ENCODE measurements at places on chromosomes 4 and X.

DNA sequence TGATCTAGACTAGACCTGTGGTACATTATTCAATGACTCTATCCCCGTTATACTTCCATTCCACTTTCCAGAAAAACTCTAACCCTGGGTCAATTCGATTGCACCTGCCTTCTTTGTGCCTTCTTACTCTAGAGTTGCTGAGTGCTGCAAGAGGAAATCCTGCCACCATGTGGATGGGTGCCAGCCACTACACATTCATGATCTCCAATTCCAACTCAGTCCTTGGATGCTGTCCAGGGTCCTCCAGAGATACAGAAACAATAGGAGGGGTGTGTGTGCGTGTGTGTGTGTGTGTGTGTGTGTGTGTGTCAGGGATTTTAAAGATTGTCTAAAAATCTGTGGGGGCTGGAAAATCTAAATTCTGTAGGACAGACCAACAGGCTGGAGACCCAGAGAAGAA, 42.9 kb upstream of the INTS6L start:
- DNase-seq, result peak; percentile 61

DNA sequence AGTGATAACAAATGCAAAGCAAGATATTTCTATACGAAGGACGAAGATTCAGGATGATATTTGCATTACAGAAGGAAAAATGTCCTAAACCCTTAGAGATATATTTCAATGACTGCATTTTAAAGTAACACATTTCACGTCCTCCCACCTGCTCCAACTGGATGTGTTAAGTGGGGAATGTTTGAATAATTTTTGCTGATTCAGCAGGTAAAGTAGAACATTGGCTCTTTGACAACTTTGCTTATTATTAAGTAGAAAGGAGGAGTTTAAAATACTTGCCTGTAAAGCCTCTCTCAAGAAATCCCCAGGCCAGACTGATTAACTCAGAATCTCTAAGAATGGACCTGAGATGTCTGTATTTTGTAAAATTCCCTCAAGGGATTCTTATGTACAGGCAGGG, 1165.2 kb upstream of the PRKX start:
- no peak for DNase-seq

DNA sequence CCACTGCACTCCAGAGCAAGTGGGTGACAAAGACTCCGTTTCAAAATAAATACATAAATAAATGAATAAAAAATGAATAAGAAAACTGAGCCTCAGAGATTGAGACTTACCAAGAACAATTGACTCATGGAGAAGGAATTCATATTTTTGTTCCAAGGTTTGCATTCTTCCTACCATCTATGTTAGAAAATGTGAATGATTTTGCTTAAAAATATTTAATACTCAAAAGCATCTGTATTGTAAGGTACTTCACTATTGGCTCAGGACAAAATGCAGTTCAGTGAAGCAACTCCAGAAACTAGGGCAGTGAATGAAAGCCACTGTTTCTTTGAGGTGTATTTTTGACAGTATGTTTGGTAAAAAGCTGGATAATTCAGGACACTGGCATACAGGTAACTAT, 54.1 kb downstream of the XAGE2 start:
- no peak for DNase-seq

DNA sequence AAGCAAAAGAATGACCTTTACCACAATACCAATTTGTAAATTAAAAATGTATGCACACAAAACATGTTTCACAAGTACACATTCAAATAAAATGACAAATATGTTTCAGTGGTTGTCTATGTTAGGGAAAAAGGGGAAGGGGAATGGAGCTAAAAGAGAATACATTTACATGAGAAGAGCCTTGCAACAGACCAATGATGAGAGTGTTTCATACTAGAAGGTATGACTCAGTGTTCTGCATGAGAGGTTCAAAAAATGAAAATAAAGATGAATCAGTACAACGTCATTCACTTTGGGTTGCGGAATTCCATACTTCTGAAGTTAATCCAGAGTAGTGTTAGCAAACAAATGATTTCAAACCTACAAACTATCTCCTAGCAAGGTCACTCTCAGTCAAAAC, 51.7 kb downstream of the RPGR start:
- no peak for DNase-seq

- no peak for DNase-seq
These were observed 46.5 kb downstream of the FGF2 start for GRCh38 chr4:122873146-122873545.

DNA sequence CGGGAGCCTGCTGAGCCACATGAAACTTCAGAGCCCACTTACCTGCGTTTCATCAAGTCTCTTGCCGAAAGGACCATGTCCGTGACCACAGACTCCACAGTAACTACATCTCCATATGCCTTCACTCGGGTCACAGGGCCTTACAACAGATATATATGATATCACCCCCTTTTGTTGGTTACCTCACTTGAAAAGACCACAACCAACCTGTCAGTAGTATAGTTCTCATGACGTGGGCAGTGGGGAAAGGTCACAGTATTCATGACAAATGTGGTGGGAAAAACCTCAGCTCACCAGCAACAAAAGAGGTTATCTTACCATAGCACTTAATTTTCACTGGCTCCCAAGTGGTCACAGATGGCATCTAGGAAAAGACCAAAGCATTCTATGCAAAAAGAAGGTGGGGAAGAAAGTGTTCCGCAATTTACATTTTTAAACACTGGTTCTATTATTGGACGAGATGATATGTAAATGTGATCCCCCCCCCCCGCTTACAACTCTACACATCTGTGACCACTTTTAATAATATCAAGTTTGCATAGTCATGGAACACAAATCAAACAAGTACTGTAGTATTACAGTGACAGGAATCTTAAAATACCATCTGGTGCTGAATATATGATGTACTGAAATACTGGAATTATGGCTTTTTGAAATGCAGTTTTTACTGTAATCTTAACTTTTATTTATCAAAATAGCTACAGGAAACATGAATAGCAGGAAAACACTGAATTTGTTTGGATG, 129.9 kb downstream of the TET2 start:
- no peak for DNase-seq

GRCh38 chr4:145881576-145881975, 57.0 kb downstream of the ZNF827 start:
- DNase-seq, result no peak

DNA sequence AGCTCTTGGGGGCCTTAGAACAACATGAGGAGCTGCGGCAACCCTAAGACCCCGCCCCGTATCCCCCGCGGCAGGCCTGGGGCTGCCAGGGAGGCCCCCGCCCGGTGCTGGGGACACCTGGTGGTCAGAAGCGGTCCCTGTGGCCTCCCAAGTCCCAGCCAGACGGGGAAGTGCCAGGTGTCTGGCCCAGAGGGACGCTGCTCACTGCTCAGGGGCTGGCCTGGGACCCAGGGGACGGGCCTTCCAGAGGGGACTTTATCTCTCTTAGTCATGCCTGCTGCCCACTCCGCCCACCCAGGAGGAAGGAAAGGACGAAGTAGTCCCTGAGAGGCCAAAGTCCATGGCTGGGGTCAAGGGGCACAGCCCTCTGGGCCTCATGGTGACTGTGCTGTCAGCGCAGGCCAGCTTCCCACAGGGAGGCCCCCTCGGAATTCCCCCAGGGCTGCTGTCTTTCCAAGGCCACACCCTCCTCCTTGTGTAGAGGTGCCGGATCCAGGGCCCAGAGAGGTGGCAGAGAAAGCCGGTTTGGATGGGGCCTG, 31.0 kb upstream of the HTRA3 start:
- no peak for DNase-seq

GRCh38 chrX:84475596-84475995, 26.7 kb downstream of the HDX start:
- no peak for DNase-seq

- no peak for DNase-seq
These were observed 50.2 kb downstream of the DCX start for GRCh38 chrX:111361751-111362150.

DNA sequence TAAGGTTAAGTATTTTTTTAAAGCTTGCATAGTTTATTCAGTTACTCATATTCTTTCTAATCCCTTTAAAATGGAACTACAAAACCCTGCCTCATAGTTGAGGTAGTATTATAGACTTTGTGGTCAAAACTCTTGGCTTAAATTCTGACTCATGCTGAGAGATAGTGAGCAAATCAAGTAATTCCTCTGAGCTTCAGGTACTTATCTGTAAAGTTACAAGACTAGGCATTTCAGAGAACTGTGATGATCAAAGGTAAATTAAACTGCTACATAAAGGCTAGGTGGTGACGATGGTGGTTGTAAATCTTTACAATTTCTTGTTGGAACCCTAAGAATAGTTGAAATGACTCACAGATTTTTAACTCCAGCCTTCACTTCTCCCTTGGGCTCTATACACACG, 3.2 kb upstream of the CLOCK start:
- DNase-seq, result no peak

DNA sequence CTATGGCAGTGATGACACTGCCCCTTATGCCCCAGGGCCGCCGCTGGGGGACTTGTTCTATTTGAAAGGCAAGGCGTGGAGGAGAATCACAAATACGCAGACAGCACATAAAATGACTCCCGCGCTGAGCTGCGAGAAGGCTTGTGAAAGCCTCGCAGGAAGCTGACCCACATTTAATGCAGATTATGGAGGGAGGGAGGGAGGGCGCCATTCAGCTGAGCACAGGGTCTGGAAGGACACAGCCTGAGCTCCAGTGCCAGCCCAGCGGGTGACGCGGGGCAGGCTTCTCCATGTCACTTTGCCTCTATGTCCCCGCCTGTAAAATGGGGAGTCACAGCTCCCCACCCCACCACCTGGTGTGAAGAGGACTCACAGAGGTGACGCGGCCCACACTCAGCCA, 14.3 kb downstream of the ABLIM2 start:
- no peak for DNase-seq

- no peak for DNase-seq
These were observed 221.7 kb downstream of the BCOR start for GRCh38 chrX:39875834-39876628.

GRCh38 chrX:131288738-131289511, at the start of gene IGSF1:
TSS of gene IGSF1 (minus strand) at chrX:131289306. CDS start at chrX:131286674, 2,632 bp downstream.
- DNase-seq, result no peak

DNA sequence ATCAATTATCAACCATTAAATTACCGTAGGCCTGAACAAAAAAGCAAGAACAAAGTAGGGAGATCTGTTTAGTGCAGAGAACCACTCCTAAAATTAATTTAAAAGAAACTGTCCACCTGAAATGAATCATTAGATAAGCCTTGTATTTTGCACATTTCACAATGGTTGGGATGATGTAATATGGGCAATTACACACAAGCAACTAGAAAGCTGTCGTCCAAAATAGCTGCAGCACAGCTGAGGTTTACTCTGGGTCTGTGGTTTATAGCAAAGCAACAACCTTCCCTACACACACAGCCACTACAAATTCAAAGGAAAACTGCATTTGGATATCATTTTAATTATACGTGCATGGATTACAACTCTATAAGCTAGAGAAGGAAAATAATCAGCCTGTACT, 28.5 kb downstream of the PCDH19 start:
- no peak for DNase-seq

DNA sequence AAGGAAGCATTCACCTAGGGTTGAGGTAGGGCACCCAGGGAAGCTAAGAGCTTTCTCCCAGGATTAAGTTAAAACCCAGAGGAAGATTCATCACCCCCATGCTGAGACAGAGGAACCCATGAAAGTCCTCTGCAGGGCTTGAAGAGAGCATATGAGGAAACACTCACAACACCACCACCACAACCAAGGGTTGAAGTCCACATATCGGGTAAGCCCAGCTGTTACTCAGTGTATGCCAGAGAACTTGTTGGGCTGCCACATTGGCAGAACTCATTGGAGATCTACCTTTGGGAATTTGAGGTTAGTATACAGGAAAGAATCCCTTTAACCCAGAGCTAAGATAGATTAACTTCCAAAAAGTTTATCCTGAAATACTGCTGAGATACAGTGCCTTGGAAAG, 75.1 kb downstream of the INTS6L start:
- DNase-seq, result no peak

DNA sequence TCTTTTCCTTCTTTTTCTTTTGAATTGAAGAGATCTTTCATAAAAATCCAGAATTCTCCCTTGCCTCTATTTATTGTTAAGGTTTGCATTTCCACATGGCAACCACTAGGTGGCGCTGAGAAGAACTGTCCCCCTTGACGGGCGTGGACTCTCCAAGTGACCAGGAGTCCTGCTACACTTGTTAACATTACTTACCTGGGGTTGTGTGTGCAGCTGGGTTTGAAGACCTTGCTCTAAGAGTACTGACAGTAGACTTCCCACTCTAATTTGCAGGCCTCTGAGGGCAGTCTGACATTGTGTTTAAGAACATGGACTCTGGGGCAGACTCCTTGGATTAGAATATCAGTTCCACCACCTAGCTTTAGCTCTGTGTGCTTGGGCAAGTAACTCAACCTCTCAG, 52.8 kb downstream of the GPRIN3 start:
- no peak for DNase-seq

DNA sequence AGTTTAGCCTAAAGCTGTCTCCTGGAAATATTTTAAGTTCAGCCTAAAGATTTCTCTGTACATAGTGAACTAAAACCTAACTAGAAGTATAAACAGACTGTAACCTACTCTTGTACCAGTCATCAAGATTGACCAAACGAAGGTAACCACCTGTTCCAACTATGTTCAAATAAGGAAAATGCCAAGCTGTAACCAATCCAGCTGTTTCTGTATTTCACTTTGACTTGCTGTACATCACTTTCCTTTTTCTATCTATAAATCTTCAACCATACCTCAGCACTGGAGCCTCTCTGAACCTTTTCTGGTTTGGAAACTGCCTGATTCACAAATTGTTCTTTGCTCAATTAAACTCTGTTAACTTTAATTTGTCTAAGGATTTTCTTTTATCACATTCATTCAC, 3.1 kb upstream of the CYSLTR1 start:
- no peak for DNase-seq

- DNase-seq, result no peak
These were observed 1.1 kb upstream of the RASSF6 start for GRCh38 chr4:73621357-73621756.

DNA sequence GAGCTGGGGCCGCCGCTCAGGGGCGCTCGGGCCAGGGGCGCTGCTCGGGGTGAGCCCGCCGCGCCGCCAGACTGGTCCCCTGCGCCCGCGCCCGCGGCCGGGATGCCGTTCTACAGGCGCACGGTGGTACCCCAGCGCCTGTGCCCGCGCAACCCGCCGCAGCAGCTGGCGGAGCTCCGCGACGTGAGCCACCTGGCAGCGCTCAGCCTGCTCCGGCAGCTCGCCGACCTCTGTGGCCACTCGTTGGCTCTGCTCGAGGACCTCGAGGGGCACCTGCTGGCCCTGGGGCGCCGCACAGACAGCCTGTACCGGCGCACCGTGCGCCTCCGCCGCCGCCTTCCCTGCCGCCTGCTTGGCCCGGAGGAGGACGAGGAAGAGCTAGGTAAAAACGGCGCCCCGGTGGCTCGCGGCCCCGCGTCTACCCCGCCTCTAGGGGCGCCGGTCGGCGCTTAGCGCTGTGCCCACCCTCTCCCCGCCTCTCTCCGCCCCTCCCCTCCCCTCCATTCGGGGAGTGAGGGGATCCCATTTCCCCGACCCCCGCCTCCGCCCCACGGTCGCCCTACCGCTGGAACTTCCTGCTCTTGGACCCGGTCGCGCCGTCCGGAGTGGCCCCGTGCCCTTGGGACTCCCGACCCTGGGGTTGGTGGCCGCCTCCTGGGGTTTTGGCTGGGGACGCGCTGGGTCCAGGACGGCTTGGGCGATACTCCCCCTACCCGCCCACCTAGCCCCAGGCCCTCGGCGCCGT, 513 bp downstream of the NHSL2 start:
- DNase-seq, result no peak
